ENCODE measurements at places on chromosomes 2 and 18. TPM values are rescaled to one million over a fixed set of nuclear protein-coding genes. Genes with fewer than 3 reads are reported as not detected.
A peak's percentile ranks its signal among the peaks of the same experiment; 100 is the strongest.

DNA sequence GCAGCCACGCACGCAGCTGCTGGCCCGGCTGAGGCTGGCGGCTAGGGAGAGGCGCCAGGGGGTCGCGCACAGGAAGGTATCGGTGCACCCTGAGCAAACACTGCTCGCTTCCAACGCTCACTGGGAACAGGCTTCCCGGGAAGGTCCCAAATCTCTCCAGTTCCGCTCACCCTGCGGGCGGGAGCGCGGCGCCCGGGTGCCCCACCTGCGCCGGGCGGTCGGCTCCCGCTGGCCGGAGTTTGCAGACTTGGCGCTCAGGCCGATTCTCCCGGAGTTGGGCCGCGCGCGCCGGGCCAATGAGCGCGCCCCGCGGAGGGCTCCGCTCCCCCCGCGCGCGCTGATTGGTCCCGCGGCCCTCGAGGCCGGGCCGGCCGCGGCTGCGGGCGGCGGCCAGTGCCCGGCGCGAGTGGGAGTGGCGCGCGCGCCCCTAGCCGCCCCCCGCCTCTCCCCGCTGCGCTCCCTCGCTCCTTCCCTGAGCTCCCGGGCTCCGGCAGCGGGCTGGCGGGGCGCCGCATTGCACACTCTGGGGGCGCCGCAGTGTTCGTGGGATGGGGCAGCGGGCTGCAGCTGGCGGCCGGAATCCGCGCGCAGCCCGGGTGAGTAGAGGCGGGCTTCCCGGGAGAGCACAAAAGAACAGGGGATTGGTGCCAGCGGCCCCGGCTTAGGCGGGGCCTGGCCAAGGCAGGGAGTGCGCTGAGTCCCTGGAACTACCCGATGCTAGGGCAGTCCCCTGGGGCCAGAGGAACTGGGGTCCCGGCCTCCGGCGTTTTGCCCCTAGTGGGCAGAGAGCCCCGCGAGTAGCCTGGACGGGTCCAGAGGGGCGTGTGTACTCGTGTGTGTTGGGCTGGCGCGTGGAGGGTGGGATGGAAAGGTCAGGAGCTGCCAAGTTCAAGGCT lies at the start of gene LYPD6:
Gene LYPD6, plus strand, starts transcription at position 461 of the 896 bp plus-strand sequence. CDS start 107,122 bp downstream, outside the sequence.
- DNase-seq: peak; percentile 73
- no peaks in the 10 kb centered on the region for H3K36me3 ChIP-seq

DNA sequence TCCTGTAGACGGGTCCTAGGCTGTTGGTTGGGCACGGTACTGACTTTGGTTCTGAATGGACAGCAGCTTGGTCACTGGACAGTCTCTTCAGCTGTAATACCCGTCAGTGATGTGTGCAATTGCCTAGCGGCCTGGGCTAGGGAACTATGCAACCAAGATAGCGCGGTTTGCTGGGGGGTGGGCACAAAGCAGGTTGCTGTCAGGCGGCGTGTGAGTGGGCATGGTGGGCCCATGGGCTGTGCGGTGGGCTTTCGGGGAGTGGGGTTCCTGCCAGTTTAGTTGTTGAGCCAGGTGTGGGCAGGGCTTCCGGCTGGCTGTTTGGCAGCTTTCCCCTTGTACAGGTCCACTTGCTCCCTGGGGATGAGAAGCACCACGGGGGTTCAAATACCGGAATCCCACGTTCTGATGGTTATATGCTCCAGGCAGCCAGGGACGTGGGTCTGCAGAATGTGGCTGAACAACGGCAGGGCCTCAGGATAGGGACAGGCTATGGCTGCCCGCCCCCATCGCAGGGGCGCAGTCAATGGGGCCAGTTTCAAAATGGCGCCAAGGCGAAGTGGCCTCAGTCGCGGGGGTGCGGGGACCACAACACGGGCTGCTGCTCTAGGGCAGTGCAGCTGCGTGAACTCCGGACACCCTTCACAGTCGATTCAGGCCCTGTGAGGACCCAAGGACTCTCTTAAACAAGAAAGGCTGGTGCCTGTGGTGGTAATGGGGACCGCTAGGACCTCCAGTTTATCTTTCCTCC lies 407.5 kb upstream of the FIGN start:
- H3K27ac ChIP-seq: no peak overlapping the region
- no peaks in the 10 kb centered on the region for H3K36me3 ChIP-seq
- no peak overlapping the region for H3K4me3 ChIP-seq
- H3K4me1 ChIP-seq: no peaks in the 10 kb centered on the region

DNA sequence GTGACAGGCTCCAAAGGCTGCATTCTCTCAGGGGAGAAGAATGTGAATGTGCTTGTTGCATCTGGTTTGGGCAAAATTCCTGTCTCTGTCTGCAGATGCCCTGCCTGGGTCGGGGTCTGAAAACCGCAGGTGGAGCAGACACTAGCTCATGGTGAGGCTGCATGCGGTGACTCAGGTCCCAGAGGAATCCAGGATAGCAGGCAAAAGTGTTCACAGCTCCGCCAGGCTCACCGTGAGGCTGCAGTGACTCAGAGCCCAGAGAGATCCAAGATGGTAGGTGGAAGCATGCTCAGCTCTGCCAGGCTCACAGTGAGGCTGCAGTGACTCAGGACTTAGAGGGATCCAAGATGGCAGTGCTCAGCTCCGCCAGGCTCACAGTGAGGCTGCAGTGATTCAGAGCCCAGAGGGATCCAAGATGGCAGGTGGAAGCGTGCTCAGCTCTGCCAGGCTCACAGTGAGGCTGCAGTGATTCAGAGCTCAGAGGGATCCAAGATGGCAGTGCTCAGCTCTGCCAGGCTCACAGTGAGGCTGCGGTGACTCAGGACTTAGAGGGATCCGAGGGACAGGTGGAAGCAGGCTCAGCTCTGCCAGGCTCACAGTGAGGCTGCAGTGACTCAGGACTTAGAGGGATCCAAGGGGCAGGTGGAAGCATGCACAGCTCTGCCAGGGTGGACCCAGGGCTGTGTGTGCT lies 200.5 kb downstream of the ACKR3 start:
- DNase-seq: peak; percentile 6
- H3K27ac ChIP-seq: no peak overlapping the region
- no peaks in the 10 kb centered on the region for H3K4me1 ChIP-seq
- H3K27me3 ChIP-seq: no peaks in the 10 kb centered on the region

The COL4A4 gene
- total RNA-seq: not detected

The EFEMP1 gene
- total RNA-seq: not detected

The IGFBP5 gene
- 5.4 TPM for total RNA-seq

The UGT1A10 gene
- total RNA-seq: not detected

The GALNT13 gene
- not detected for total RNA-seq

The PROM2 gene
- total RNA-seq: 1.6 TPM
